ENCODE measurements at places on chromosomes 4 and X. TPM values are rescaled to one million over a fixed set of nuclear protein-coding genes. Genes with fewer than 3 reads are reported as not detected.

DNA sequence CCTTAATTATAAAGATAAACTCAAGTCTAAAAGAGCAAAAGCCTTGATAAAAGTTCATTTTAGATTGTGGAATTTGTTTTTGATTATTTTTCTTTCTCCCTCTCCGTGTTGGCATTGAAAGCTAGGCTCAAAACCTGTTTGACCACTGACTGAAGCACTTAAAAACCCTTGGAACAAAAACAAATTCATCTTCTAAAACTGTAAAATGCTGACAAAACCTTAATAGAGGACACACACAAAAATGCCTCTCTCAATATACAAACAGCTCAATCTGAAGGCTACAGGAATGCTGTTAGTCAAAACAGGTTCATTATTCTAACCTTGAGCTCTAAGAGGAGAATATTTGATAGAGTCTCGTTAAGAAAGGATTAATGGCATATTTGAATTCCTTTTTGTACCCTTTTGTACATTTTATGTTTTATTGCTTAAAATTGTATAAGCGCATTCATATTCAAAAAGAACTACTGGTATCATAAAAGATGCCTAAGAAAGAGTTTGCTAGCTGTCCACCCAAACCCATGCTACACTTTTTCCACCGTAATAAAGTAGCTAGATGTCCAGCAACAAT is 74.3 kb upstream of the NAP1L5 start:
- DNase-seq, result no peak
- peaks cover 6% of the 10 kb centered on the region for H3K4me1 ChIP-seq
- peaks cover 15% of the 10 kb centered on the region for H3K36me3 ChIP-seq
- no peak overlapping the region for H3K4me3 ChIP-seq
- H3K27me3 ChIP-seq, result no peaks in the 10 kb centered on the region

GRCh38 chr4:115090483-115091075 is 22.8 kb downstream of the NDST4 start:
- no peak overlapping the region for H3K4me3 ChIP-seq
- H3K36me3 ChIP-seq, result no peaks in the 10 kb centered on the region
- no peaks in the 10 kb centered on the region for H3K4me1 ChIP-seq
- no peaks in the 10 kb centered on the region for H3K27me3 ChIP-seq
- no peak overlapping the region for H3K27ac ChIP-seq

SULT1E1 gene
- total RNA-seq, result 15.3 TPM

- no peak overlapping the region for H3K4me3 ChIP-seq
- H3K27ac ChIP-seq, result peak overlapping the region; percentile 18
- H3K36me3 ChIP-seq, result peaks cover 22% of the 10 kb centered on the region
These were observed 142.9 kb upstream of the SLC4A4 start for GRCh38 chr4:71195924-71196323.

SERPINA7 gene
- not detected for total RNA-seq

Data from progenitor cell of endocrine pancreas (in vitro differentiated cells).